ENCODE measurements at places on chromosomes 2 and 18. TPM values are rescaled to one million over a fixed set of nuclear protein-coding genes. Genes with fewer than 3 reads are reported as not detected.

VSNL1 gene
- not detected for total RNA-seq

NEU4 gene
- 0.12 TPM for total RNA-seq

GYPC gene
- 99.8 TPM for total RNA-seq

DNA sequence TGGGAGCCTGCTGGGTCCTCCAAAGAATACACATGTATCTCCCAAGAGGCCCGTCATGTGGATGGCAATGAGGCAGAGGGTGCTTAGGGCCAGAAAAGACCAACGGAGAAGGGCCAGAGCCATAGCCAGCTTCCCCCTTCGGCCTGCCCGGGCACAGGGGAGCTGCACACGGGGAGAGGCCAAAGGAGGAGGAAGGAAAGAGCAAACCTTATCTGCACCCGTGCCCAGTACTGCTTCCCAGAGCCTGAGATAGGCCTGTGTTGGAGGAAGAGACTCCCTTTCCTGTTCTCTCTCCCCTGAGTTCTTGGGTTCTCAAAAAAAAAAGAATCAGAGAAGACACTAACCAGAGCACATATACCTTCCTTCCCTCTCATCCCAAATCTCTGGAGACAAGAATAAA lies 250.3 kb downstream of the ANAPC1 start:
- H3K4me3 ChIP-seq, result no peak overlapping the region
- DNase-seq, result no peak
- H3K27ac ChIP-seq, result no peak overlapping the region
- peaks cover 49% of the 10 kb centered on the region for H3K27me3 ChIP-seq

FOXI3 gene
- total RNA-seq, result not detected

GRCh38 chr2:109207176-109207575 lies 78.2 kb downstream of the SH3RF3 start:
- peaks cover 4% of the 10 kb centered on the region for H3K4me1 ChIP-seq
- DNase-seq, result no peak
- H3K27ac ChIP-seq, result no peak overlapping the region
- H3K36me3 ChIP-seq, result no peaks in the 10 kb centered on the region
- no peak overlapping the region for H3K4me3 ChIP-seq
- H3K27me3 ChIP-seq, result peaks cover 79% of the 10 kb centered on the region

SERPINB4 gene
- total RNA-seq, result not detected

DNA sequence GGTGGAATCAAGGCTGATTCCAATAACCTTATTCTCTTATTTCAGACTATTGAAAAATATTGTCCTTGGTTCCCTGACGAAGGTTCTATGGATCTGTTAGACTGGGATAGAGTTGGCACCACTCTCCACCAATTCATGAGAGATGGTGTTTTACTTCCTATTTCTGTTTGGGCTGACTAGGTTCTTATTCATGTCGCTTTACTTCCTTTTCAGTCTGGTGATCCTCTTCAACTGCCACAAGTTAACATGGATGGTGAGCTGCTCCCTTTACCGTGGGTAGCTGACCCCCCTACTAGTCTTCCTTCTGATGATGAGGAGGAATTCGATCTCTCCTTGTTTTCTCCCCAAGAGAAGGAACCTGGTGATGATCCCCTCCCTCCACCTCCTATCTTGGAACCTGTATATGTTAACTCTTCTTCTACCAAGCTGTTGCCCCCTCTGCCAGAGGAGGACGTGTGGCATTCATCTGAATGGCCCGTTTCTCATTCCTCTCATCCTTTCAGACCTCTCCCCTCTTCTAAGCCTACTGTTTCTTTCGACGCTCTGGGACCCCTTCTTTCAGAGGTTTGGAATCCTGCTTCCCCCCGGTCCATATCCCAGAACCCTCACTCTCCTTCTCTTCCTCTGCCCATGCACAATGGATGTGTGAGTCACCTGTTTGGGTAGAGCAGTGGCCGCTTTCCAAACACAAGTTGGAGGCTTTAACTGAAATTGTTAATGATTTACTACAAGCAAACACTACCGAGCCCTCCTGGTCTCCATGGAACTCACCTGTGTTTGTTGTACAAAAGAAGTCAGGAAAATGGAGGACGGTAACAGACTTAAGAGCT lies 13.5 kb upstream of the CNOT11 start:
- no peaks in the 10 kb centered on the region for H3K36me3 ChIP-seq
- no peak overlapping the region for H3K27ac ChIP-seq

DNA sequence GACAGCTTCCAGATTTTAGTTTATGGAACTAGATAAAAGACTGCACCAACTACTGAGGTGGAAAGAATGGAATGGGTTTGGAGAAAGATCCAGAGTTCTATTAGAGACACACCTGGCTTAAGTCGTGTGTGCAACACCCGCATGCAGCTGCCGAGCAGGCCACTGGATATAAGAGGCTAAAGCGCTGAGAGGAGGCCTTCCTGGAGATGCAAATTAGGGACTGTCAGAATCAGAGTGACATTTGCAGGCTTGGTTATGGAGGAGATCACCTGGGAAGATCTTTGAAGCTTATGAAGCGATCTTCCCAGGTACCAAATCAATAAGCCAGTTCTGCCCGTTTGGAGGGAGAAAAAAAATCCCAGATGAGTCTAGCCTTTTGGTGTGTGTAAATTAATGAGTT lies 30.4 kb upstream of the KLHL29 start:
- no peak overlapping the region for H3K27ac ChIP-seq
- H3K36me3 ChIP-seq, result no peaks in the 10 kb centered on the region
- DNase-seq, result no peak
- peaks cover 17% of the 10 kb centered on the region for H3K27me3 ChIP-seq
- no peak overlapping the region for H3K4me3 ChIP-seq
- no peaks in the 10 kb centered on the region for H3K4me1 ChIP-seq

DNA sequence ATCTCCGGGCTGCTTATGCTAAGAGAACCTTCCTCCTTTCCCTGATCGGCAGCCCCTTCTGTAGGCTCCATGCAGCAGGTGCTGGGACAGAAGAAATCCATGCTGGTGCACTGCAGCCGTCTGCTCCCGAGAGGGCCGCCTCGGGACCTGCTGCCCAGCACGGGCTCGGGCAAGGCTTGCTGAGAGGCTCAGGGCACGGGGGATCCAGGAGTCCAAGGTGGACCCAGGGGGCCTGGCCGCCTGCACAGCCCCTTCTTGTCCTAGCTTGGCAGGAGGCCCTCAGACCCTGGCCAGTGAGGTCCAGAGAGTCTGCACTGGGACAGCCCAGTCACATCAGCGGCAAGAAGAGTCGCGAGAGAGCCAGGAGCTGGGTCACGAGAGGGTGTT lies 13.3 kb upstream of the DUSP2 start:
- peaks cover 7% of the 10 kb centered on the region for H3K36me3 ChIP-seq
- H3K4me3 ChIP-seq, result peak overlapping the region; percentile 43
- peaks cover 74% of the 10 kb centered on the region for H3K4me1 ChIP-seq
- no peak for DNase-seq

ASB1 gene
- total RNA-seq, result 35.6 TPM

PKDCC gene
- total RNA-seq, result not detected

DNA sequence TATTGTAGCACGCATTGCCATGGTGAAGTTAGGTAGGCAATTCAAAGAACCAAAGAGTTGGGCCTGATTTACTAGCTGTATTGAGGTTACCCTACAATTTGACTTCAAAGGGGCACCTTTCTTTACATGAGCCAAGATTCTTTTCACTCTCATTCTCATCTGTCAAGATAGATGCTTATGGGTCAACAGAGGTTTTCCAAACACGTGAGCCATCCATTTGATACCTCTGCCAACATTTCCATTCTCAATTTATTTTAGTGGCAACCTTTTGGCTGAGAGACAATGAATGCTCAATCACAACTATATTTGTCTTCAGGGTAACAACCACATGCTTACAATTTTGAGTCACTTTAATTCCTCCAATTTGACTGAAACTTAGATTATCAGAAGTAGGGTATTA lies 370.6 kb upstream of the CDH20 start:
- no peaks in the 10 kb centered on the region for H3K36me3 ChIP-seq
- H3K27me3 ChIP-seq, result no peaks in the 10 kb centered on the region
- no peak overlapping the region for H3K27ac ChIP-seq
- H3K4me3 ChIP-seq, result no peak overlapping the region
- H3K4me1 ChIP-seq, result no peaks in the 10 kb centered on the region

SERPINB5 gene
- total RNA-seq, result not detected

DNA sequence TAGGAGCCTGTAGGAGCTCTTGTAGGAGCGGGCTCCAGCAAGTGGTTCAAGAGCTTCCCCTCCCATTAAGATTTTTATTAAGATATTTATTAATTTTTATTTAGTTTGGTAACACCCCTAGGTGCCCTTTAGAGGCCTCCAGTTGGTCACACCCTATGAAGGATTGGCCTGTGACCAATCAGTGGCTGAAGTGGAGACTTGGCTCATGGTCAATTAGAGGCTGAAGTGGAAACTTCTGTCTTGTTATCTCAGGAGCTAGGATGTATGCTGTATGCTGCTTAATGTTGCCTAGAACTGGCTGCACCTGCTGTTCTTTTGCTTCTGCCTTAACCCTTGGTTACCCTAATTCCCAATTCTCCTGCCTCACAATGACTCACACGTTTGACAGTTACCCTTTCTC lies 48.7 kb downstream of the DHRS9 start:
- H3K4me1 ChIP-seq, result no peaks in the 10 kb centered on the region
- H3K36me3 ChIP-seq, result no peaks in the 10 kb centered on the region
- H3K27me3 ChIP-seq, result peaks cover 22% of the 10 kb centered on the region
- H3K27ac ChIP-seq, result no peak overlapping the region

IGFBP5 gene
- total RNA-seq, result 0.02 TPM

DNA sequence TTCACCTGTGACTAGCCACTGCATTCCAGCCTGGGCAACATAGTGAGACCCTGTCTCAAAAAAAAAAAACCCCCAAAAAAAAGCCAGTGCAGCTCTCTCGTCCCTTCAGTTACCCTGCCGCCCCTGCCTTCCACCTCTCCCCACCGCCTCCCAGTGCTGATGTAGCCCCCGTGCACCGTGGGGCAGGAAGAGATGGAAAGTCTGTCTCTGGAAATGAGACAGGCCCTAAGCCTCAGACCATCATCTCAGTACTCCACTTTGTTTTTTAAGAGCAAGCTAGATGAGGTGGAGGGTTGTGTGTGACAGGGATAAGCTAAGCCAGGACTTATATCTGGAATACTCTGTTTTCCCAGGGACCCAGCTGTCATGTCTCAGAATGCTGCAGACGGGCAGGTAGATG lies 32.0 kb downstream of the MERTK start:
- H3K4me1 ChIP-seq, result peaks cover 17% of the 10 kb centered on the region
- H3K4me3 ChIP-seq, result no peak overlapping the region
- H3K27me3 ChIP-seq, result peaks cover 36% of the 10 kb centered on the region
- no peaks in the 10 kb centered on the region for H3K36me3 ChIP-seq
- DNase-seq, result no peak

DNA sequence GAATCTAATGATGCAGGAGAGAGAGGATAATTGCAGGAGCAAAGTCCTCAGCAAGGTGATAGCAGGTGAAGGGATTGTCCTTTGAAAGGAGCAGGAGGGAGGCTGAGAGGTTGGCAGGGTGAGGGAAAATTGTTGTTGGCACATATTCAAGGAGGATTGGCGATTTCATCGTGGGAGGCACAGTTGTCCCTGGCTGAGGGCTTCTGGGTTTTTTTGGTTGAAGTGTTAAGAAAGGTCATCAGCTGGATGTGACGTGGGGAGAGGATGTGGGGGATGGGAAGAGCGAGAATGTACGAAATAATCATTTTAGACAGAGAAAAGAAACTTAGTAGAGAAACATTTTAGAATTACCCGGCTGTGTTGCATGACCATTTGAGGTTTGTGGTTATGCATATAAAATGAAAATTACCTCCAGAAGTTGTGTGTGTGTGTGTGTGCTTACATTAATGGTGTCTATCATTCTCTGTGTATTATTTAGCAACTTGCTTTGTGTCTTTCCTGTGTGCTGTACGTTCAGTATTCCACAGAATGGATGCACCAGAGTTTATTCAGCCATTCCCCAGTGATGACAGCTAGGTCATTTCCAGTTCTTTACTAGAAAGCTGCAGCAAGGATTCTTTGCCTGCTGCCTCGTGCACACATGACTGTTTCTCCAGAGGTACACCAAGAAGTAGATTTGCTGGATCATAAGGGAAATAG lies 67.6 kb downstream of the SDC1 start:
- no peak overlapping the region for H3K4me3 ChIP-seq
- H3K36me3 ChIP-seq, result no peaks in the 10 kb centered on the region
- peaks cover 37% of the 10 kb centered on the region for H3K27me3 ChIP-seq
- H3K4me1 ChIP-seq, result no peaks in the 10 kb centered on the region
- no peak overlapping the region for H3K27ac ChIP-seq
- no peak for DNase-seq

POTEI gene
- total RNA-seq, result not detected

- no peaks in the 10 kb centered on the region for H3K27me3 ChIP-seq
- DNase-seq, result no peak
- peaks cover 31% of the 10 kb centered on the region for H3K36me3 ChIP-seq
- H3K27ac ChIP-seq, result no peak overlapping the region
- no peak overlapping the region for H3K4me3 ChIP-seq
- no peaks in the 10 kb centered on the region for H3K4me1 ChIP-seq
Measured at GRCh38 chr18:35311496-35311895, 21.5 kb upstream of the ZSCAN30 start.

DNA sequence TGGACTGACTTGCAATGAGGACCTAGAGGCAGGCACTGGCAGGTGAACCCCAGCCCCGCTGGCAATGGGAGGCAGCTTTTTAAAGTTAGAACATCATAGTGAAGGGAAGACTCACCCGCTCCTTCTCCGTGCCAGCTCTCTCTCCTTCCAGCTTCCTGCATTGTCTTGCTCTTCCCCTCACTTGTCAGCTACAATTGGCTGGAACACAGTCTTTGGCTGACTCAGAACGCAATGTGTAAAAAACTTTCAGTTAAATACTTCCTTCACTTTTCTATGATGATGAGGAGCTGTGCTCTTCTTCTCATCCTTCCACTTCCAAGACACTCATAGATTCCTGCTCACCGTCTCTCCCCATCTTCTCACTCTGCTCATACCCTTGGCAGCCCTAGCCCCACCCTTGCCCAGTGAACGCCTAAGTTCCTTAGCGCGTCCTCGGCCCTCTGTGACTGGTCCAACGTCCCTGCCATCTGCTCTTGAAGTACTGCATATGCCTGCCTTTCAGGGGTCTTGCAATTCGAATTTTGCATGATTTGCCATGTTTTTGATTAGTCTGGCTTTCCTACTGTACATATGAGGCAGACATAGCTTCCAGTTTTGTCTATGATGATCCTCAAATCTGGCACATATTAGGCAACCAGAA lies 118.0 kb upstream of the TMEM200C start:
- no peaks in the 10 kb centered on the region for H3K27me3 ChIP-seq
- no peak overlapping the region for H3K4me3 ChIP-seq
- DNase-seq, result no peak

GRCh38 chr2:29293830-29294438 lies 178.7 kb downstream of the CLIP4 start:
- no peak overlapping the region for H3K27ac ChIP-seq
- no peaks in the 10 kb centered on the region for H3K36me3 ChIP-seq
- H3K4me3 ChIP-seq, result no peak overlapping the region
